CD4-positive, alpha-beta T cell treated with Interferon gamma for 1 hour (primary cell): ENCODE measurements at places on chromosomes 1 and 21.

GRCh38 chr21:36386031-36386642, 945 bp downstream of the CHAF1B start:
- DNase-seq = no peak

GRCh38 chr1:220207411-220207810, 64.8 kb downstream of the RAB3GAP2 start:
- no peak for DNase-seq

- no peak for DNase-seq
Measured at GRCh38 chr21:45811136-45811535, 167.6 kb downstream of the PCBP3 start.

- DNase-seq = no peak
Measured at GRCh38 chr1:171990371-171990770, 149.1 kb downstream of the DNM3 start.

GRCh38 chr1:185862235-185862634, 128.0 kb downstream of the HMCN1 start:
- DNase-seq = no peak

DNA sequence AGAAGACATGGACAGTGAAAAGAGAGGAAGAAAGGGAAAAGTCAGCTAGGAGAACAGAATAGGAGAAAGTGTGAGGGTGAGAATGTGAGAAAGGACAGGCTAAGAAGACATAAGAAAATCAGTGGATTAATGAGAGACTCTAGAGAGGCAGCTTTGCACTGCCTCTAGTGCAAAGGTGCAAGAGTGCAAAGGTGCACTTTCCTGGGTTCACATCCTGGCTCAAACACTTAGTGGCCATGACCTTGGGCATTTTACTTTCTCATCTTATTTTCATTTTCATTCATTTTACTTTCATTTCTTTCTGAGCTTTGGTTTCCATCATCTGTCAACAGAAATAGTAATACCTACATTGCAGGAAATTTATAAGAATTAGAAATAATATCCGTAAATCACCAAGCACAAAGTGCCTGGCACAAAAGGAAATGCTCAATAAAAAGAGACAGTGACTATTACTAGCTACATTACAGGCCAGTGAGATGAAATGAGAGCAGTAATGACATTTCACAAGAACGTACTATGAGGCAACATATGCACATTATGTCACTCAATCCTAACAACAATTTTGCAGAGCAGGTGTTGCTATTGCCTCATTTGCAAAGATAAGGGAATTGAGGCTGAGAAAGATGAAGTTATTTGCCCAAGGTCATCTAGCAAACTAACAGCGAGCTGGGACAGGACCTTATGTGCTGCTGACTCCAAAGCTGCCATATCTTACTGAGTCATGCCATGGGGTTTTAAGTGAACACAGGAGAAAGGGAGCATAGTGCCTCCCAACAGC, 107.0 kb upstream of the TLR5 start:
- no peak for DNase-seq

DNA sequence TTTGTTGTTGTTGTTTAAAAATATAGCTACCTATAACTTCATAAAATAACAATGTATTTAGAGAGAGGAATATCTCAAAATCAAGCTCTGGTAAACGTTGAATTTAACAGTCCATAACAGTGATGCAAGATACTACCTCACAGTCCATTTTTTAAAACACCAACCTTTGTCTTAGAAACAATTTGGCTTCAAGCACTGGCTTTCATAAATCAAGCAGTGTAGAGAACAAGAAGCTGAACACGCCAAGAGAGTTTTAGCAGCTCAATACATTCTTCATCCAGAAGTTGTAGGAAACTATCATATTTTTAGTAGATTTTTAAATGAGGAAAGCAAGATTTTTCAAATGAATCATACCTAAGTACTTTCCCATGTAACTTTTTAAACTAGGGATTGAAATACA, 334.3 kb upstream of the ADAMTS5 start:
- no peak for DNase-seq

DNA sequence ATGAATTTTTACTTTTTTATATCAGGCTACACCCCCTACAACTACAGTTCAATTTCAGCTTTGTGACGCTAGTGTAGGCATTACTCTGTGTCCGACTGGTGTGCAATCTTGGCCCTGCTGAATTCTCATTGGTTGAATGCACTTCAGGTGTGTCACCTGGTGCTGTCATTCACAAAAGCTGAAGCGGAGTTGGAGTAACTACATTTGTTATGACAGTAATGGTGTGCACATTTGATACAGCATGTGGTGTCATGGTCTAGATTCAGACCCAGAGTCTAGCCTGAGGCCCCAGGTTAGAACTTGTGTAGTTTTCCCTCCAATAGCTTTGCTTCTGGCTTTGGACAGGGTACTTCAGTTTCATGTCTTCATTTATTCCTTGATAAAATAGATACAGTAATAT, 88.7 kb downstream of the C1orf94 start:
- DNase-seq = no peak

DNA sequence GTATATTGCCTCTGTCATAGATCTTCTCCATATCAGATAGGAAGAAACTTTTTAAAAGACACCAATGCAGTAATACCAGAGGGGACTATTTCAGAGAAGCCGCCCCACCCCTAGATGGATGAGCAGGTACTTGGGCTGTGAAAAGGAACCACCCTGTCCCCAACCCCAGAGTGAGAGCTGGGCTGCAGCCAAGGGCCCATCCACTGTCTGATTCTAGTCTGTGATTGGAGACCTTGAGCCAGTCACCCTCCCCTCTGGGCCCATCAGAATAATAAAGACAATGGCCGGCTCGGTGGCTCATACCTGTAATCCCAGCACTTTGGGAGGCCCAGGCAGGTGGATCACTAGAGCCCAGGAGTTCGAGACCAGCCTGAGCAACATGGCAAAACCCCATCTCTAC, 5.0 kb downstream of the CLEC20A start:
- no peak for DNase-seq

- DNase-seq = no peak
Measured at GRCh38 chr1:62373221-62373620, 54.0 kb upstream of the KANK4 start.

GRCh38 chr1:117240547-117240946, 29.8 kb upstream of the VTCN1 start:
- DNase-seq = no peak

GRCh38 chr1:59605761-59606160, 209.0 kb upstream of the HOOK1 start:
- DNase-seq = no peak

DNA sequence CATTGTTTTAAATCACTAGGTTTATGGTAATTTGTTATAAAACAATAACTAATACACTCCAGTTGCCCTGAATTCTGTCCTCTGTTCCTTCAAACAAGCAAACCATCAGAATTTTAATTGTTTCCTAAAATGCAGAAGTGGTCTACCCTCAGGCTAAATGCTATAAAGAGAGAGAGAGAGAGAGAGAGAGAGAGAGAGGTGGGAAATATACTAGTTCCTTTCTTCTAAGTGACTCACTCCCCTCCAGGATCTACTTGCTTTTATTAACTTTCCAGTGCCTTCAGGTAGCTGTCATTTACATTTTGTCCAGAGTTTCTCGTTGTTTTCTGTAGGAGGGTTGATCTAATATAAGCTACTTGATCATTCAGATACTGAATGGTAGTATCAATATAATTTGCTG, 26.4 kb downstream of the LRRC53 start:
- DNase-seq = no peak

- no peak for DNase-seq
Measured at GRCh38 chr21:28410256-28410655, 582.4 kb downstream of the LTN1 start.

GRCh38 chr1:42118125-42118524, 35.1 kb upstream of the GUCA2B start:
- DNase-seq = no peak
